ENCODE measurements at places on chromosomes 4 and X.

GRCh38 chr4:13312264-13312663 lies 171.9 kb downstream of the RAB28 start:
- no peak for DNase-seq

GRCh38 chr4:2800691-2801596 lies 8.1 kb downstream of the SH3BP2 start:
- no peak for DNase-seq

GRCh38 chr4:80220711-80221110 lies 23.4 kb downstream of the PRDM8 start:
- DNase-seq: no peak

GRCh38 chrX:141619336-141619735 lies 29.8 kb downstream of the SPANXA2 start:
- DNase-seq: no peak

- no peak for DNase-seq
Measured at GRCh38 chr4:140691369-140691768, 64.8 kb downstream of the TBC1D9 start.

- no peak for DNase-seq
Measured at GRCh38 chr4:72531322-72531721, 37.7 kb downstream of the ADAMTS3 start.

DNA sequence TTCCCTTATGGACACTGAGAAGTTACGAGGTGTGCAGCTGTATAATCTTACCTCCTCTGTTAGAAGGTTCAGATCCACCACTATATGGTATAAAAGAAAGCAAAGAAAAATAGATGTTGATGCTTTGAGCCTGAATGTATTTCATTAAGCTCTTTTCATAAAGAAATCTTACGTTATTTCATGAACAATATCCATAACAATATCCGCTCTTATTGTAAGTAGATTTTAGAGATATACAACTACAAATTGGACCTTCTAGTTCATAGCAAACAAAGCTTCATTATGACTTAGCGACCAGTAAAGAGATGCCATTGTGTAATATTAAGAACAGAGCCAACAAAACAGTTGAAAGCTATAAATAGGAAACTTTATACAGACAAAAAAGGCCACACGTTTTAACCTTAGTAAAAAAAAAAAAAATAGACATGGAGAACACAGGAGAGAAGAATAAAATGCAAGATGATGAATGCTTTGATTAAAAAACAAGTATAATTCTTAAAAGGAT lies 203.6 kb downstream of the PDGFC start:
- DNase-seq: no peak

DNA sequence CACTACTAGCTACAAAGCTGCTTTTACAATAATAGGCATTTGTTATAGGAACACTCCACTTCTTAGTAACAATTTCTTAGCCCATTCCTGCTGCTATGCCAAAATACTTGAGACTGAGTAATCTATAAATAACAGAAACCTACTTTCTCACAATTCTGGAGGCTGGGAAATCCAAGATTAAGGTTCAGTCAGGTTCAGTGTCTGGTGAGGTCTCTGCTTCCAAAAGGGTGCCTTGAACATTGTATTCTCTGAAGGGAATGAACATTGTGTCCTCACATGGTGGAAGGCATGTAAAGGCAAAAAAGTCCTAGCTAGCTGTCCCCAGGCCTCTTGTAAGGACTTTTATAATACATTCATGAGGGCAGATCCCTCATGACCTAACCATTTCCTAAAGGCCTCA lies 7.0 kb downstream of the SLC9B1 start:
- DNase-seq: no peak

- DNase-seq: no peak
Measured at GRCh38 chrX:53561912-53562311, 124.6 kb downstream of the HUWE1 start.

DNA sequence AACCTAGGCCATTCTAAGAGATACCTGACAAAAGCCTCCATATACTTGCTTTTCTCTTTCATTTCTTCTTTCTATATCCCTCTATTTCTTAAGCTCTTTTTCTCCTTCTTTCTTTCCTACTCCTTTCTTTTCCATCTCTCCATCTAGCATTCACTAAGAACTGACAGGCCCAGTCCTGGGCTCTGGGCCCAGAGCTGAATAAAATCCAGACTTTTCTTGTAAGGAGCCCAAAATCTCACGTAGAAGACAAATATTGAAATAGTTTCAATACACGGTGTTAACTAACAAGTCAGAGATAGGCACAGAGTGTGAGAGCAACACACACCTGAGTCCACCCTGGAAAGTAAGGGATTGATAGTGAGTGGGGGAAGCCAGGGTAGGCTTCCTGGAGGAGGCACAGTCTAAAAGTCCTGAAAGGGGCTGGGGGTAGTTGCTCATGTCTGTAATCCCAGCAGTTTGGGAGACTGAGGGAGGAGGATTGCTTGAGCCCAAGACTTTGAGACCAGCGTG lies 73.2 kb upstream of the EFNB1 start:
- DNase-seq: no peak

GRCh38 chr4:3655485-3655884 lies 110.7 kb upstream of the ADRA2C start:
- no peak for DNase-seq

DNA sequence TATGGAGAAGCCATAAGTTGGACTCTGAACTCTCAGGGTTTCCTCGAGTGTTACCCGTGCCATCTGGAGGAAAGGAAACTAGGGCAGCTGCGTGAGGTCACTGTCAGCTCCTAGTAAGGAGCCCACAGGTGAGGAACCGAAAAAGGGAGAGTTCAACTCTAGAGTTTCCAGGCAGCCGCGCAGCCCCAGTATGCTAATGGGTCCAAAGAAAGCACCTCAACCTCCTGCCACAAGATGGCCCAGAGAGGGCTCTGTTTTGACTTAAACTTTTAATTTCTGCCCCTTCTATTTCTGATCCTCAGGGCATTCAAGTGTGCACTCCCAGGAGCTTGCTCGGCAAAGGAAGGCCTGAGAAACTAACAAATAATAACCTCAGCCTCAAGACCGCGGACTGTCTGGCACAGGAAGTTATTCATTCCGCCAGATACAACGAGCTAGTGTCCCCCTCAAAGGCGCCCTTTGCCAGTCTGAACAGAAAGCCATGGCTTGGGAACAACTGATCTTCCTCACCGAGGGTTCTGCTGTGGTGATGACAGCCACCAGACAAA lies 13.9 kb downstream of the SCARB2 start:
- DNase-seq: no peak

GRCh38 chr4:72326692-72327632 lies 242.1 kb downstream of the ADAMTS3 start:
- no peak for DNase-seq

DNA sequence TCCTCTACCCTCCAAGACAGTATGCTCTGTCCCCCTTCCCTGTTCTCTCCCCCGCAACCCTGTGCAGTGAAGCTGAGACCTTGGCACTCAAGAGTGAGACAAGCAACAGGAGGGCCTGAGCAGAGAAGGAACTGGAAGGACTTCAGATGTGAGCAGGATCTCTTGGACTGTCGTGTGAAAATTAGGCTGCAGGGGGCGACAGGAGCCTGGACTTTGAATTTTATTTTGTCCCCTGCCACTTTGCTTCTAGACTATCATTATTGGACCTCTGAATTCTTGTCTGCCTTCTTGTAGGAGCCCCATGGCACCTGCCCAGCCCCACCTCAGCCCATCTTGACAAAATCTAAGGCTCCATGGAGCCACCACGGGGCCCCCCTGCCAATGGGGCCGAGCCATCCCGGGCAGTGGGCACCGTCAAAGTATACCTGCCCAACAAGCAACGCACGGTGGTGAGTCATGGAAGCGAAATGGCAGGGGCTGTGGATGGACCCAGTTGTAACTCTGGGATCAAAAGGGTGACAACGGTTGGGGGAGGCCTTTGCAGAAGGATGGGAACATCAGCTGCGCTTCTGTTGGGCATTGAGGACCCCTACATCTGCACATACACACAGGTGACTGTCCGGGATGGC lies 1.7 kb downstream of the ARAF start:
- no peak for DNase-seq

- no peak for DNase-seq
Measured at GRCh38 chrX:68203211-68203610, 230.1 kb downstream of the OPHN1 start.

GRCh38 chr4:156718226-156718625 lies 253.4 kb downstream of the PDGFC start:
- no peak for DNase-seq

DNA sequence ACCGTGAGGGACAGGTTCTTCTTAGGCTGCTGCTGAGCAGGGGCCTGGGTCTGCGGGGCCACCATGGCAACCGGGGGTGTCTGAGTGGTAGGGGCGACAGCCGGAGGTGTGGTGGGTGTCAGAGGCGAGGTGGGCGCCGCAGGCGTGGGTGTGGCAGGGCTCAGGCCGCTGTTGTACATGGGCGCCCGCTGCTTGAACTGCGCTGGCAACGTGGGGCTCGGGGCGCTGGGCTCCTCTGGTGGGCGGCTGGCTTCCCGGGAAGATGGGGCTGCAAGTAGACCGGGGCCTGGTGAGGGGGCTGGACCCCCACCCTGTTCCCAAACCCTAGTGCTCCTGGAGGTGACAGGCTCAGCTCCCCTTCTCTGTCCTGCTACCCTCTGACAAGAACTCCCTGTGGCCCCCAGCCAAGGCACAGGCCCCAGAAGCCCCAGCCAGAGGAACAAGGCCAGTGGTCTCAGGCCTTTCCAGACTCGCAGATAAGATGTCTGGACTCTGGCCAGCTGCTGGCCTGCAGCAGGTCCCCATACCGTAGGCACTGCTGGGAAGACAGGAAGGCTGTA lies 24.8 kb downstream of the NELFA start:
- no peak for DNase-seq

GRCh38 chr4:90689739-90690138 lies 562.5 kb downstream of the CCSER1 start:
- no peak for DNase-seq
